ENCODE measurements at places on chromosomes 12 and 14.

GRCh38 chr14:94305620-94306019, 12.6 kb upstream of the SERPINA10 start:
- no peak overlapping the region for H3K4me3 ChIP-seq
- H3K36me3 ChIP-seq = no peaks in the 10 kb centered on the region
- DNase-seq = no peak
- no peak overlapping the region for H3K27ac ChIP-seq
- no peaks in the 10 kb centered on the region for H3K4me1 ChIP-seq

- H3K36me3 ChIP-seq = no peaks in the 10 kb centered on the region
- no peak for DNase-seq
- H3K27ac ChIP-seq = no peak overlapping the region
- H3K4me1 ChIP-seq = peaks cover 7% of the 10 kb centered on the region
Observed at GRCh38 chr14:22980672-22981089, 1.7 kb downstream of the AJUBA start.

GRCh38 chr12:56979628-56980027, 22.2 kb upstream of the RDH16 start:
- no peaks in the 10 kb centered on the region for H3K27me3 ChIP-seq
- no peak overlapping the region for H3K4me3 ChIP-seq
- H3K4me1 ChIP-seq = no peaks in the 10 kb centered on the region

DNA sequence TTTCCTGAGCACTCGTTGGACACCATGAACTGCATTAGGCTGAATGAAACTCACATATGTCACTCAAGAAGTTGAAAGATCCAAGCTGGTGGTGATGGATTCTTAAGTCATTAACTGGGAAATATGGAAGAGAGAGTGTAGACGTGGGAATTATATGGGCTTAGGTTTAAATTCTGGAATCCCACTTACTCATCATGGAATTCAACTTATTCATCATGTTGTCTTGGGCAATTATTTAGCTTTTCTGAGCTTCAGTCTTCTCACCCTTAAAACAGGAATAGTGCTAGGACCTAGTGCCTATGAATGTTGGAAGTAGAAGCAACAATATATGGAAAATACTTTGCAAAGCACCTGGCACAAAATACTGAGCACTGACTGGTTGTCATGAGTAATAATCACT, 292.4 kb upstream of the TBX3 start:
- peaks cover 14% of the 10 kb centered on the region for H3K27me3 ChIP-seq
- no peaks in the 10 kb centered on the region for H3K4me1 ChIP-seq
- DNase-seq = no peak
- H3K27ac ChIP-seq = no peak overlapping the region

DNA sequence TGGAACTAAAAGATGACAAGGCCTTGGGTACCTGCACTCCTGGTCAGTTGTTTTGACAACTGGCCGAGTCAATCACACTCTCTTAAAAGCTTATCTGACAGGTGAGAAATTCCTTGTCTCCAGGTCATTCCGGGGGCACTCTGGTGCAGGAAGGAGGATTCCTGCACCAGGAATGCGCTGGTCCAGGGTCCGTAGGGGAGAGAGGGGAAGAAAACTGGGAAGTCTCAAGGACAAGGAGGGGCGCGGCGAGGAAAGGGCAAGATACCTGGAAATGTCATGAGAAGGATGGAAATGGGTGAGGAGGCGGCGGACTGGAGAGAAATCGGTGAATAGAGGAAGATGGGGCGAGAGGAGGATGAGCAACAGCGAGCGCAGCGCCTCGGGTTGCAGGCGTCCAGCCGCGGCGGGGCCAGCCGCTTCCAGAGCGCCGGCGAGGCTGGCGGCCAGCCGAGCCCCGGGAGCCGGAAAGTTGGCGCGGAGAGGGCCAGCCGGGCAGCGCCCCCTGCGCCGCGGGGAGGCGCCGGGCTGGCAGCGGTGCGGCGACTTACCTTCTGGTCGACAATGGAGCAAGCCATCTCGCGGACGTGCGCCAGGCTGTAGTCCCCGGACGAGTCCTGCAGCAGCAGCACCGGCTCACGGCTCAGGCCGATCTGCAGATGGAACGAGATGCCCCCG, 809 bp downstream of the PRKD1 start:
- H3K4me3 ChIP-seq = peak overlapping the region; percentile 89
- peaks cover 10% of the 10 kb centered on the region for H3K4me1 ChIP-seq
- peaks cover 5% of the 10 kb centered on the region for H3K36me3 ChIP-seq
- DNase-seq = no peak

- no peaks in the 10 kb centered on the region for H3K4me1 ChIP-seq
- no peak overlapping the region for H3K27ac ChIP-seq
- H3K36me3 ChIP-seq = no peaks in the 10 kb centered on the region
- no peak overlapping the region for H3K4me3 ChIP-seq
- DNase-seq = no peak
Observed at GRCh38 chr12:83031196-83031595, 344.5 kb downstream of the TMTC2 start.

- no peak for DNase-seq
- H3K27me3 ChIP-seq = no peaks in the 10 kb centered on the region
- H3K27ac ChIP-seq = no peak overlapping the region
- peaks cover 1% of the 10 kb centered on the region for H3K4me1 ChIP-seq
- H3K4me3 ChIP-seq = no peak overlapping the region
Observed at GRCh38 chr12:132926415-132926833, 29.7 kb downstream of the ZNF605 start.

DNA sequence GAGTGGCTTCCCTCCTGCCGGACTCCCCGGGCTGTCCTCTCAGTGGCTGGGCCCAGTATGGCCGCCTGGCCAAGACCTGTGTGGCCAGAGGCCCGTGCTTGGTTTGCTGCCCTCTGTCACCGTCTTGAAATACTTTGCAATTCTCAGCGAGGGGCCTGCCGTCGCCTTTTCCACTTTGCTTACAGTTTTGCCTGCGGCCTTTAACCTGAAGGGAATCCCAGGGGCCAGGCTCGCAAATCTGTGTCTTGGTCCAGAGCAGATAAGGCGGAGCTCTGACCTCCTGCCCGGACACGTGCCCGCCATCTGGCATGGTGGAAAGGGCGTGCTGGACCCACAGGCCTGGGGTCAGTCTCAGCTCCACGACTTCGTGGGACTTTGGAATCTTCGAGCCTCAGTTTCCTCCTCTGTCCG, 10.9 kb upstream of the AMN start:
- no peaks in the 10 kb centered on the region for H3K4me1 ChIP-seq
- H3K27me3 ChIP-seq = no peaks in the 10 kb centered on the region
- no peak for DNase-seq
- H3K36me3 ChIP-seq = peaks cover 16% of the 10 kb centered on the region
- no peak overlapping the region for H3K4me3 ChIP-seq

- H3K27me3 ChIP-seq = no peaks in the 10 kb centered on the region
- peak overlapping the region; percentile 97 for H3K27ac ChIP-seq
- no peaks in the 10 kb centered on the region for H3K36me3 ChIP-seq
- peaks cover 62% of the 10 kb centered on the region for H3K4me1 ChIP-seq
Observed at GRCh38 chr12:13101821-13102375, 1.6 kb downstream of the GSG1 start.

DNA sequence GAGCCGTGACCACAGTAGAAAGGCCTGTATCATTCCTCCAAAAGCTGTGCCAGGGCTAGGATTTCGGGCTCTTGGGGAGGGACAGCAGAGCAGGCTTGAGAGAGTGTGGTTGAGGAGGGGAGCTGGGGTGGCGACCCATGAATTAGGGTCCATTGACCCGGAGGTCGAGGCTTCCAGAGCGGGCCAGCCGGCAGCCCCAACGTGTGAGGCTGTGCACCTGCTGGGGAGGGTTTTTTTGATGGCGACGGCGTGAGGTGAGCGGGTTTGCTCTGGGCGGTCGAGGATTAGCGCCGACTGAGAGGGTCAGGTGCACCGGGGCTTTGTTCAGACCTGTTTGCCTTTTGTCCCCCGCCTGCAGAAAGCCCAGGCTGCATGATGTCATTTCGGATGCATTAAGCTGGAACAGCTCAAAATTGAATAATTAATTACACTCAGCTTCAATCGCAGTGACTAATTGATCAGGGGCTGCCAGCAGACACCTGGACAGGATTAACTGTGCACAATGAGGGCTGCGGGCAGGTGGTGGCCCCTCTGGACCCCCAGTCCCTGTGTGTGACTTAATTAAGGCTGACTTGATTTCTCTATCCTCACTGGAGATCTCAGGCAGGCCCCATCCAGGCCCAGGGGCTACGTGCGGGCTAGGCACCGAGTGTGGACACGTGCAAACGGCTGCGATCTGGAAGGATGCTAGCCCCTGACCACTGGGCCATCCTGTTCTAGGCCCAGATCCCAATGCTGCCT, 42.1 kb upstream of the MEG3 start:
- no peak overlapping the region for H3K27ac ChIP-seq
- H3K36me3 ChIP-seq = no peaks in the 10 kb centered on the region
- DNase-seq = no peak

DNA sequence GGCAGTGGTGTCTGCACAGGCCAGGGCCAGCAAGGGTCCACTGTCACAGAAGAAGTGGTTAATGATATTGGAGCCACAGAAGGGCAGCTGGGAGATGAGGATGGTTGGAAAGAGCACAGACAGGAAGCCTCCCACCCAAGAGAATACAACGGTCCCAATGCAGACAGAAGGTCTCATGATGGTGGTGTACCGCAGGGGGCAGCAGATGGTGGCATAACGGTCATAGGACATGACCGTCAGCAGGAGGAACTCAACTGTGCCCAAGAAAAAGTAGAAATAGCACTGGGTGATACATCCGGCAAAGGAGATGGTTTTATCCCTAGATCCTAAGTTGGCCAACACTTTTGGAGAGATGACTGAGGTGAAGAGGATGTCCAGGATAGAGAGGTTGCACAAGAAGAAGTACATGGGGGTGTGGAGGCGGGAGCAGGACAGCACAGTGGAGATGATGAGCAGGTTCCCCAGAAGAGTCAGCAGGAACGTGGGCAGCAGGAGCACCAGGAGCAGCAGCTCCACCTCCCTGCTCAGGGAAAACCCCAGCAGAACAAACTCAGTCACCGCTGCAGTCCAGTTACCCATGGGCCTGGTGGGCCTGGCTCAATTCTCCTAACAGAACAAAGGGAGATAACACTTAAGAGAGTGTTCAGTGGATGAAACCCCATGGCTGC, 9.8 kb downstream of the OR6J1 start:
- H3K27me3 ChIP-seq = peaks cover 4% of the 10 kb centered on the region

- peak overlapping the region; percentile 98 for H3K27ac ChIP-seq
- H3K36me3 ChIP-seq = peaks cover 6% of the 10 kb centered on the region
- no peak for DNase-seq
- peak overlapping the region; percentile 63 for H3K4me3 ChIP-seq
Observed at GRCh38 chr12:121783766-121784165, 9.7 kb downstream of the RHOF start.

GRCh38 chr14:63186453-63186852, 17.8 kb upstream of the RHOJ start:
- DNase-seq = no peak
- no peak overlapping the region for H3K27ac ChIP-seq
- no peak overlapping the region for H3K4me3 ChIP-seq
- H3K27me3 ChIP-seq = peaks cover 5% of the 10 kb centered on the region
- H3K36me3 ChIP-seq = no peaks in the 10 kb centered on the region

DNA sequence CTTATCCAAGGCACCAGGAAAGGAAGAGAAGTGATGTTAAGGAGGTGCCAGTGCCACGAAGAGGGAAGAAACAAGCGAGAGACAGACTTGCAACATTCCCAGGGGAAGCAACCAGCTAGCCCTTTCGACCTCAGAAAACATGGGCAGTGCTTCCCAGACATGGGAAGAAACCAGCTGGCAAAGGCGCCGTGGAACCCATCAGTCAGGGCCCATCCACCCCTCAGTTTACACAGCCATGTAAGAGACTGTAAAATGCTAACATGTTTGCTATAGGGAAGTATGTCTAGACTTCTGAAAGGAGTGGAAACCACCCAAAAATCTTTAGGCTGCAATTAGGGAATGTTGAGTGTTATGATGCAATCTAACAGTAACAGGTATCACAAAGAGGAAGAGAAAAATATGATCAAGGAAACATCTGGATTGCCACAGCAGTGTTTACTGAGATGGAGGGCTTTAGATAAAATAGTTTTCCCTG, 26.3 kb downstream of the ANAPC5 start:
- H3K27ac ChIP-seq = no peak overlapping the region
- H3K4me1 ChIP-seq = no peaks in the 10 kb centered on the region
- no peaks in the 10 kb centered on the region for H3K36me3 ChIP-seq
- no peaks in the 10 kb centered on the region for H3K27me3 ChIP-seq
- no peak overlapping the region for H3K4me3 ChIP-seq
- no peak for DNase-seq

GRCh38 chr14:75579882-75580281, 1.5 kb downstream of the FLVCR2 start:
- H3K36me3 ChIP-seq = no peaks in the 10 kb centered on the region
- H3K27me3 ChIP-seq = no peaks in the 10 kb centered on the region
- H3K27ac ChIP-seq = no peak overlapping the region
- H3K4me1 ChIP-seq = peaks cover 15% of the 10 kb centered on the region
- no peak for DNase-seq

DNA sequence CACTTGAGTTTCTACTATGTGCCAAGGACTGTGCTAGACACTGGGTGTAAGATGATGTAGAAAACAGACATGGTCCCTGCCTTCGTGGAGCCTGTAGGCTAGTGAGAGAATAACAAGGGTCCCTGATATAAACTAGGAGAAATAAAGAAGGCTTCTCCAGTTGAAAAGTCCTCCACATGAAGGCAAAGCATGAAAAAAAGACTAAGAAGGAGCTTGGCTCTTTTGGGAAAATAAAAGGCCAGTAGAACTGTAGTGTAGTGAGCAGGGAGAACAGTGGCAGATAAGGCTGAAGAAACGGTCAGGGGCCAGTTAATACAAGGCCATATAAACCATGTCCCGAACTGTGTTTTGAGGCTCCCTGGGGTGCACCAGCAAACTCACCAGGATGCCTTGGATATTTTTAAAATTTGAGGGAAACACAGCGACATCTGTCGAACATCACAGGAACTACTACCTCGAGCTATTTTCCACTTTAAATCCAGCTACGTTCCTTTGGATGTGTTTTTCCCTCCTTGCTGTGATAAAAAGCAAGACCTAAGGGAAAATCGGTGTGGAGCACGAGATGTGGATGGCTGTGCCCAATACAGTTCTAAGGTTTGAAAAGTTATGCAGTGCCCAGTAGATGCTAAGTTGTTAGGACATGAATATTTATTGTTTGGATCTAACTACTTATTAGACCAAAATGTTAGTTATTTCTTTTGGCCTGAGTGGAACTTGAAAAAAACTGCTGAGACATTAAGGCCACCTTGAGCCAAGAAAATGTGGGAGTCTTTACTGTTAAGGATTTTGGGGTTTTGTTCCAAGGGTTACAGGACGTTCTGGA, 8.5 kb upstream of the CFL2 start:
- H3K27me3 ChIP-seq = no peaks in the 10 kb centered on the region
- no peak for DNase-seq
- H3K4me1 ChIP-seq = no peaks in the 10 kb centered on the region

- peaks cover 3% of the 10 kb centered on the region for H3K36me3 ChIP-seq
- no peak overlapping the region for H3K4me3 ChIP-seq
- no peak for DNase-seq
- no peaks in the 10 kb centered on the region for H3K27me3 ChIP-seq
- H3K27ac ChIP-seq = no peak overlapping the region
Observed at GRCh38 chr12:60752589-60752988, 1156.8 kb downstream of the SLC16A7 start.

DNA sequence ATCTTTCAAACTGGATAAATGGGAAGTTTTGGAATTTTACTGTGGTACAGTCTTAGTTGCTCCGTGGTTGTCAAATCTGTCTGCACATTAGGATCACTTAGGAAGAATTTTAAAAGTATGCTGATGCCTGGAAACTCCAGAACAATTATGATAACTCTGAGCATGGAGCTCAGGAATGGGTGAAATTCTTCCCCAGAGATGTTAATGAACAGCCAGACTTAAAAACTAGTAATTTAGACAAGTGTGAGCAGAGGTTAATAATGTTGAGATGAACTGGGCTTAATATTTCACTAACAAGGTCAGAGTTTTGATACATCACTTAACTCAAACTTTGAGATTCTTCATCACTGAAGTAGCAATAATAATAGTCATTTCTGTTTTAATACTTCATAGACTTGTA, 94.5 kb downstream of the NTS start:
- no peaks in the 10 kb centered on the region for H3K27me3 ChIP-seq
- H3K27ac ChIP-seq = no peak overlapping the region
- DNase-seq = no peak
- no peaks in the 10 kb centered on the region for H3K4me1 ChIP-seq
- H3K4me3 ChIP-seq = no peak overlapping the region
